ENCODE measurements at places on chromosomes 3 and 15.
A peak's percentile ranks its signal among the peaks of the same experiment; 100 is the strongest.

DNA sequence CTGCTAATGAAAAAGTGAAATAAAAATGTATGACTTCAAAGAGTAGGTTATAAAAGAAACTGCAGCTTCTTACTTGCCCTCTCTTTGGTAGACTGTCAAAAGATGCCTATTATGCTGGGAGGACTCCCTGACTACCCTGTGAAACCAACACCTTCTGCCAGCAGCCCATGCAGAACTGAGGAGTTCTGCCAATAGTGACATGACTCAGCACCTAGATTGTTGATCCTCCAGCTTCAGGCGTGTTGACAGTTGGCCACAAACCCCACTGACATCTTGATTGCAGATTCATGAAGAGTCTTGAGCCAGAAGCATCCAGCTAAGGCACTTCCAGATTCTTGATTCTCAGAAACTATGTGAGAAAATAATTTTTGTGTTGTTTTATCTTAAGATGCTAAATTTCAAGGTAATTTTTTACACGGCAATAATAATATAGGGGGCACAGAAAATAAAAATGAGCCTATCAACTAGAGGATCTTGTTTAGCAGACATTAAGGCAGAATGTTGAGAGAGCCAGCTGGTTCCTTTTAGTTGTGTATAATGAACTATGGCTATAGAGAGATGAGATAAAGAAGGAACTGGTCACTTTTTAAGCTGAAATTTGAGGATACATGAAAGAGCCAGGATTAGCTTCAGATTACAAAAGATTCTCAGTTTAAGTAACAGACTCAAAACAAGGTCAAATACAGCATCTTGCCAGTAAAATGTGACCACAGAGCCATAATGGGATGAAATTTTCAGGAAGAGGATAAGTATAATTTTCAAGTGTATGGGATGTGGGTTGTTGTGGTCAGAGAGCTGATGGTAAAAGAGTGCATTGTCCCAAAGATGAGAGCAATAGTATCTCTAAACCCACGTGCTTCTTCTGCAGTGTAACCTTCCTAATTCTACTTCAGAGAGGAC lies 588.7 kb upstream of the CBLB start:
- DNase-seq: peak; percentile 56

DNA sequence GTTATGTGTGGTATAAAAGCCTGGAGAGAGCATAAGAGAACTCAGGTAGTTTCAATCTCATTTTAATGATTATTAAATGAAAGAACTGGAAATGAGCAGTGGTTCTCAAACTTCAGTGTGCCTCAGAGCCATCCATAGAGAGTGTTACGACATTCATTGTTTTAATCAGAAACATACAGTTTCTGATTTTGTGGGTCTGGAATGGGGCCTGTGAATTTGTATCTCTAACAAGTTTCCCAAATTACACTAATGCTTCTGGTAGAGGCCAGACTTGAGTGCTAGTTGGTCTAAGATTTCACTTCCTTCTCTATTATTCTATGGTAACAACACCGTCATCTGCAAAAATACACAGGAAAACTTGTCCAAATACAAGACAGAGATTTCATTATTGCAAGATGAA lies 292.0 kb upstream of the NECTIN3 start:
- no peak for DNase-seq

DNA sequence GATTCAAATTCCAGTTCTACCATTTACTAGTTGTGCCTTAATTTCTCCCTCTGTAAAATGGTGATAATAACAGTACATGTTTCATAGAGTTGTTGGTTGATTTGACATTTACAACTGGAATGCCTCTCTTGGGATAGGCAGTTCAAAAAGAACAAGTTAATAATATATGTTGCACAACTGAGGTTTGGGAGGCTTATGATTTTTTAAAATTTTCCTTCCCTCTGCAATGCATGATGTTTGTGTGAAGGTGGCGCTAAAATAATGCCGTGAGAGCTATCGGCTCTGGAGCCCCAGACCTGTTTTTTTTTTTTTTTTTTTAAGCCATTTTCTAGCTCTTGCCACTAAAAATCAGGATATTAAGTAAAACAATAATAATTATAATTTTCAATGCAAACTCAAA lies 18.6 kb downstream of the DNAJB11 start:
- no peak for DNase-seq

DNA sequence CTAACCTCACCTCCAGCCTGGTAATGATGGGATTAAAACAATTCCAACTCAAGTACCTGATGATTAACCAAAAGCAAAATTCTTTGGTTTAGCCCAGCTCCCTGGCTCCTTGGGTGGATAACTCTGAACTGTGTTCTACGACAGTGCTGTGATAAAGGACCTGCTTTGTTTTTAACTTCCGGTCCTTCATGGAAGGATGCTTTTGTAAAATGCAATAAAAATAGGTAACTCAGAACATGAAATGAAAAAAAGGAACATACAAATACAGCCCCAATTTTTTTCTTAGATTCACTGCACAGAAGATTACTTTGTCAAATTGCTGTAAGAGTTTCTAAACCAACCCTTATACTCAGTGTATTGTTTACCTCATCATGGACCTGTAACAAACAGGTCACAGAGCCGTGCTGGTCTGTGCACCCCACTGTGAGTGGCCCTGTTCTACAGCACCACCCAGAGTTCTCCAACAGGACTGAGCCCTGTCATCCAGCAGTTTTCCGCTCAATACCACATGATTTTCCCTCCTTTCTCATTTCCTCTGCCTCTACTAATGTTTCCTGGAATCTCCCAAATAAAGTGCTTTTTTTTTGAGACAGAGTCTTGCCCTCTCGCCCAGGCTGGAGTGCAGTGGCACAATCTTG lies 4.9 kb upstream of the PCYT1A start:
- no peak for DNase-seq

GRCh38 chr15:92095693-92096092 lies 242.2 kb downstream of the SLCO3A1 start:
- DNase-seq: peak; percentile 43

- no peak for DNase-seq
Observed at GRCh38 chr15:34753236-34753894, 1.4 kb downstream of the GJD2 start.

GRCh38 chr3:162354356-162354755 lies 857.7 kb downstream of the OTOL1 start:
- no peak for DNase-seq

All from activated CD4-positive, alpha-beta memory T cell treated with anti-CD3 and anti-CD28 coated beads for 36 hours (primary cell).